ENCODE measurements at places on chromosomes 2 and 18.

DNA sequence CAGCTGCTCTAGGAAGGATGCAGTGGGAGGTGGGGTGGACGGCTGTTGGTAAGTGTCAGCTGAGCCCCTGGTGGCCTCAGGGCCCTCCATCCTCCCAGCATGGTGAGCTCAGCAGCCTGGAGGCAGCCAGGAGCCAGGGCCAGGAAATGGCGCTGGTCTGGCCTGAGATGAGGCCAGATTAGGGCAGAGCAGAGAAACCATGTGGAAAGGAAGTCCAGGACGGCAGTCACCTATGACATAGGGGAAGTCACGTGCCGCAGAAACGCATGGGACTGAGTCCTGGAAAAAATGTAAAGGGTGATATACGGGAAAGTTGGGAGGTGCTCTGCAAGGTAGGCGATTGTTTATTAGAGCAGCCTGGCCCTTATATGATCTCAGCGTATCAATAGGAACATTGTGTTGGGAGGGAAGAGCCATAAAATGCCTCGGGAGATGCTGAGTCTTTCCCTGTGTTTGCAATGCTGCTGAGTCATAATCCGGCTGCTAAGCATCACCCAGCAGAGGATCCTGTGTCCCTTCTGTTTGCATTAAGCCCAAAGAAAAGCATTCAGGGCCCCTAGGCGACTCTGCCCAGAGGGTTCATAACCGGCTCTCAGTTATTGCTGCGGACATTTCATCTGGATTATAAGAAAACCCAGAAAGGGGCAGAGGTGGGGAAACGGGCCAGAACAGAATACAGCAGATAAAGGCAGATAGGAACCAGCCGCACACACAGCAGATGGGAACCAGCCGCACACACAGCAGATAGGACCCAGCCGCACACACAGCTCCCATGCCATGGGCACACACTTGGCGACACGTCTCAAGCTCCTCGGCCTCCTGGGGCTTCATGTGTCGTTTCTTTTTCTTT is 30.3 kb upstream of the B3GNT7 start:
- DNase-seq = no peak

- no peak for DNase-seq
Observed at GRCh38 chr2:54649633-54650032, 73.8 kb upstream of the EML6 start.

DNA sequence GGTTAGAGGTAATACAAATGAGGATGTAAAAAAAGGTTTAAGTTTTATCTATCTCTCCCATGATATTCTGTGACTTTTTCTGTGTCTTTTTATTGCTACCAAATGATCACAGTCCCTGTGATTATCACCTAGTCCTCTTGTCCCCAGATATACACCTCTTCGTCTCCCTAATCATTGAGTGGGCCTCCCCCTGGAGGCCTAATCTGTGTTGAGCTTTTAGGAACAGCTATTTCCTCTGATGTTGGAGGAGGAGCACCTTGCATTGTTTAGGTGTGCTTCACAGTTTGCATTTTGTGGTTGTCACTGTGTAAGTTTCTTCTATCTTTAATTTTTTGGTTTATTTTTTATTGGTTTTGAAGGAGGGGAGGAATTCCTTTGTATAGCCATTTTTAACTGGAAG is 33.3 kb downstream of the CCDC85A start:
- no peak for DNase-seq

- DNase-seq = no peak
Observed at GRCh38 chr2:7785700-7786099, 868.5 kb downstream of the RNF144A start.

DNA sequence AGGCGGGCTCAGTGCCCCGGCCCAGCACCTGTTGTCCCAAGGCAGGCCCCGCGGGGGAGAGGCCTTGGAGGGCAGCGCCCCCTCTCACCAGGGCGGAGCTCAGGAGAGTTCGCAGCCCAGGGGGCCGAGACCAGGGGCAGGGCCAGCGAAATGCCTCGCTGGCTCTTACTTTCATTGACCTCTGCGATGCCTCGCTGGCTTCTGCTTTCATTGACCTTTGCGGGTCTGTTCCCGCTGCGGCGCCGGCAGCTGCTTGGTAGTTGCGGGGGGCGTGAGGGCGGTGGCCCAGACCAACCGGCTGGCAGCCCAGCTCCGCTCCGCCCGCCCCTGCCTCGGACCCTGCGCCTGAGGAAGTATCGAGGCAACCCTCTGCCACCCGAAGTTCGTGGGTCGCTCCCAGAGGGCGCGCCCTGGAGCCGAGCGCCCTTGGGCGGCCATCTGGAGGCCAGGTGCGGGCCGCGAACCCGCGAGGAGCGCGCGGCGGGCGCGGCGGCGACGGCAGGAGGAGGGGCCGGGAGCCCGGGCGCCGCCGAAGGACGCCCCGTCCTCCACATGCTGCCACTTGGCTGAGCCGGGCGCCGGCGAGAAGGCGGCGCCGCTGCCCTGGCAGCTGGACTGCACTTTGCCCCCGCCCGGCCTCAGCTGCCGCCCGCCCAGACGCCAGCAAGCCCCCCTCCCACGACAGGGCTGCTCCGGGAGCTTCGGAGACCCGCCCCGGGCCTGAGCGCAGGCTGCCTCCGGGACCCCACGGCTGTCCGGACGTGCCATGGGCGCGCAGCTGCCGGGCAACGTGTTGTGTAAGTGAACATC is 118.0 kb upstream of the MSTN start:
- DNase-seq = peak; percentile 52
